ENCODE measurements at places on chromosomes 2 and 18. TPM values are rescaled to one million over a fixed set of nuclear protein-coding genes. Genes with fewer than 3 reads are reported as not detected.

Gene NEU2
- total RNA-seq, result not detected

Gene TMEM163
- total RNA-seq, result 0.12 TPM

Gene LIMS2
- 4.5 TPM for total RNA-seq

Gene LYPD6B
- not detected for total RNA-seq

Gene ERMN
- not detected for total RNA-seq

Gene DYNAP
- total RNA-seq, result not detected

Gene AMER3
- not detected for total RNA-seq

Gene CHST9
- not detected for total RNA-seq

Gene MAL
- total RNA-seq, result not detected

Gene SAG
- not detected for total RNA-seq

Gene CAMKMT
- total RNA-seq, result 4.7 TPM

Gene PROKR1
- total RNA-seq, result not detected

Gene GALNT14
- total RNA-seq, result 46.1 TPM

Gene RNF103
- total RNA-seq, result 39.1 TPM

Gene IGFBP5
- 0.19 TPM for total RNA-seq

Gene CCDC102B
- 0.25 TPM for total RNA-seq

Gene FBLN7
- 0.86 TPM for total RNA-seq

Gene DCC
- not detected for total RNA-seq

Gene ANTXR1
- total RNA-seq, result 167 TPM

Gene M1AP
- total RNA-seq, result not detected

Gene ST3GAL5
- 37.1 TPM for total RNA-seq

Gene CCDC68
- 5.8 TPM for total RNA-seq

Gene SMAD2
- 74.5 TPM for total RNA-seq

Gene ADD2
- 23.6 TPM for total RNA-seq

Gene REG3A
- not detected for total RNA-seq

Gene SLC14A1
- total RNA-seq, result not detected

Gene TFCP2L1
- total RNA-seq, result 0.85 TPM

Gene NAT8
- not detected for total RNA-seq

Gene ZC3H6
- 0.34 TPM for total RNA-seq

Gene ELOA2
- not detected for total RNA-seq

Gene SKOR2
- total RNA-seq, result not detected

Gene GBX2
- total RNA-seq, result 4.1 TPM

Gene XDH
- total RNA-seq, result 1.3 TPM

Gene DIS3L2
- total RNA-seq, result 12.6 TPM

Gene NPHP1
- 7.2 TPM for total RNA-seq

Gene TACR1
- total RNA-seq, result 0.39 TPM

Gene HES6
- total RNA-seq, result 12.2 TPM

Gene GNAL
- total RNA-seq, result 7.8 TPM

Gene GKN2
- total RNA-seq, result 3.7 TPM

Gene PLCL1
- not detected for total RNA-seq

Gene HAT1
- 78.8 TPM for total RNA-seq

Gene SSB
- total RNA-seq, result 157 TPM

Gene PLGLB2
- 0.49 TPM for total RNA-seq

Gene NPPC
- not detected for total RNA-seq

Gene CREG2
- total RNA-seq, result 10.0 TPM

Gene GPR35
- 0.58 TPM for total RNA-seq

Gene DOCK10
- total RNA-seq, result 49.8 TPM

Gene GALNT13
- 12.6 TPM for total RNA-seq

Gene CASP10
- total RNA-seq, result 2.5 TPM

Gene CCDC148
- total RNA-seq, result 0.51 TPM
